Lung (tissue), 17 donors: ENCODE measurements at places on chromosomes 7 and 10.

- H3K36me3 ChIP-seq = no peaks in the 10 kb centered on the region
- H3K27me3 ChIP-seq = no peaks in the 10 kb centered on the region
- H3K4me1 ChIP-seq = no peaks in the 10 kb centered on the region
- no peak for DNase-seq
Observed at GRCh38 chr7:156445997-156446761, 194.4 kb upstream of the RNF32 start.

- peaks cover 4% of the 10 kb centered on the region for H3K4me1 ChIP-seq
- H3K4me3 ChIP-seq = no peak overlapping the region
- H3K27me3 ChIP-seq = no peaks in the 10 kb centered on the region
- DNase-seq = no peak
Observed at GRCh38 chr7:29150856-29151255, 4.5 kb upstream of the CPVL start.

- no peaks in the 10 kb centered on the region for H3K4me1 ChIP-seq
- no peaks in the 10 kb centered on the region for H3K27me3 ChIP-seq
- H3K27ac ChIP-seq = no peak overlapping the region
- no peaks in the 10 kb centered on the region for H3K36me3 ChIP-seq
Observed at GRCh38 chr7:29748286-29749099, 57.8 kb upstream of the WIPF3 start.

GRCh38 chr10:104371753-104372152 is 18.1 kb downstream of the CFAP58 start:
- H3K36me3 ChIP-seq = peaks cover 14% of the 10 kb centered on the region
- no peaks in the 10 kb centered on the region for H3K4me1 ChIP-seq
- peaks cover 2% of the 10 kb centered on the region for H3K27me3 ChIP-seq
- DNase-seq = no peak

DNA sequence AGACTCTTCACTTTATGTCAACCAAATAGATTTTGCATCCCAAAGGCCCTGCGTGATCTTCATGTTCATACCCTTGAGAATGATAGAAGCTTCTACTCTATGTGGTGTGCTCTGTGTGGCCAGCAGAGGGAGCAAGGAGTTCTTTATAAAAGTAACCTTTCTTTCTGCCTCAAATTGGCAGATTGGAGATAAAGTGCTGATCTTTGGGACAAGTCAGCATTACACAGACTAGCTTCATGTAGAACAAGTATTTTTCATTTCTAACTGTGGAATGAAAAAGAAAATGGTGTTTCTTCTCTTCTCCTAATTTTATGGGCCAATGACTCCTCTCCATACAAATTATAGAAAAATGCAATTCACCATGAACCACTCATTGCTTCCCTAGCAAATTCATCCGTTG is 1214.1 kb downstream of the SORCS1 start:
- no peaks in the 10 kb centered on the region for H3K4me1 ChIP-seq
- H3K36me3 ChIP-seq = no peaks in the 10 kb centered on the region
- H3K27ac ChIP-seq = no peak overlapping the region
- no peak overlapping the region for H3K4me3 ChIP-seq
- H3K27me3 ChIP-seq = no peaks in the 10 kb centered on the region
- DNase-seq = peak; percentile 82

DNA sequence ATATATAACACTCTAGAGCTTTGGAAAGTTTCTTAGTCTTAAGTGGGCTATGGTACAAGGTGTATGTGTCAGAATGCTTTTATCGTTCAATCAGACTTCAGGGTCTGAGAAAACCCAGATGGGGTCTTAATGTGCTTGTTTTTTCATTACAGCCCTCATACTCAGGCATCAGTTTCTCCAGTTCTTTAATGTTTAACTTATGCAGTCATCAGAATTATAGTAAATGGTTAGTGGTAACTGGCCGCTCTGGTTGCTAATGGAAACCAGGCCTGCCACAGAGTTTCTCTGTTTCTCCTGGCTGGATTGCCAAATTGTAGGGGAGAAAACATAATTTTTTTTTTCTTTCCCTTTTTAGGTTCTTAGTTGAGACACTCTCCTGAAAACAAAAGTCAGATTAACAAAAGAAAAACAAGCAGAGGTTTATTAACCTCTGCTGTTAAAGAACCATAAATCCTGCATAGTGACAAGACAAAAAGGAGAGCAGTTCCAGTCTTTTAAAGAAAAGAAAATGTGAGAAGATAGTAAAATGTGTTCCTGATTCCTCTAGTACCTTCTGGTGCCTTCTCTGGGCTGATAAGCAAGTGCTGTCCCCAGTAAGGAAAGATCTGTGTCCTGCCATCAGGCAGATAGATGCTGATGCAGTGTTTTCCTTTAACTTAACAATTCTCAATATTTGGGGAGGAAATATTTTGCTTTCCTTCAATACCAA is 21.5 kb upstream of the GHITM start:
- no peak overlapping the region for H3K4me3 ChIP-seq
- no peak overlapping the region for H3K27ac ChIP-seq

GRCh38 chr10:58264780-58265179 is 2.9 kb downstream of the IPMK start:
- no peaks in the 10 kb centered on the region for H3K4me1 ChIP-seq
- DNase-seq = peak; percentile 70
- no peak overlapping the region for H3K27ac ChIP-seq
- H3K27me3 ChIP-seq = no peaks in the 10 kb centered on the region
- H3K4me3 ChIP-seq = no peak overlapping the region

DNA sequence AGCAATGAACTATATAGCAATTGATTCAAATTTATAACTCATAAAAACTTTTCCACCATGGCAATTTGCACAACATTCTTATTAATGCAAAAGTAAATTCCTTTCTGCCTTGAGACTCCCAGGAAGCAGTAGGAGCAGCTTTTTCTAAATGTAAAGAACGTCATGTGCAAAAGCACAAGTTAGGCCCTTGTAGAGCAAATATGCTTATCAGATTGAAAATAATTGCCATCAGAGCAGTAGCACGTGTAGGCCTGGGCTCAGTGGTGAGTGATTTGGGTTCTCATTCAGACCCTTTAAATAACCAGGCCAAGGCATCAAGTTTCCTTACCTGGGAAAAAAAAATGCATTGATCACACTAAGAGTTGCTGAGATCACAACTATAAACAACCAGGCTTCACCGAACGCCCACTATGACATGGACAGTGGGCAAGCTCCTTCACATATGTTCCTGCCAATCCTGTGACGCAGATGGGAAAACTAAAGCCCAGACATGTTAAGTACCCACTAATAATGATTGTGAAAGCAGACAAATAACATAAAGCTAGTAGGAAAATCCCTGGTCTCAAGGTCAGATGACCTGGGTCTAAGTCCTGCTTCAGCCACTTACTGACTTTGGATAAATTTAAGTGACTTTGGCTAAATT is 22.1 kb upstream of the SAR1A start:
- H3K4me1 ChIP-seq = peaks cover 12% of the 10 kb centered on the region
- peaks cover 1% of the 10 kb centered on the region for H3K36me3 ChIP-seq
- peak; percentile 69 for DNase-seq
- no peak overlapping the region for H3K4me3 ChIP-seq

GRCh38 chr10:851901-852300 is 79.6 kb downstream of the LARP4B start:
- H3K4me1 ChIP-seq = peaks cover 13% of the 10 kb centered on the region
- no peaks in the 10 kb centered on the region for H3K27me3 ChIP-seq
- peaks cover 13% of the 10 kb centered on the region for H3K36me3 ChIP-seq
- no peak for DNase-seq

DNA sequence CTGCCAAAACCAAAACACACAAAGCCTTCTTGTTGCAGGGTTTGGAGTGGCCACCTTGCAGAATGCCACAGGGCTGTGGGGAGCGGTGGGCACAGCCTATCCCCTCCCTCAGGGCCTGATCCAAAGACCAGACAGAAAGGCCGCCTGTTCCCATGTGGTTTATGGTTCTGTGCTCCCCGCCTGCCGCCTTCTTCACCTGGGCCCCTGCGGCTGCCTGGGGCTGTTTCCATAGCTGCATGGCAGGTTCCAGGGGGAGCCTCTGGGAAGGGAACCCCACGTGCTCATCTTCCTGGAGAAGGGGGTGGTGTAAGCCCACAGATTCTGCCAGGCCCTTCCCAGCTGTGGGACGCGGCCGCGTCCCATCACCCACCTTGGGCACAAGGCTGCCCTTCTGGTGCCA is 70.7 kb upstream of the EZH2 start:
- no peaks in the 10 kb centered on the region for H3K4me1 ChIP-seq
- H3K36me3 ChIP-seq = no peaks in the 10 kb centered on the region

DNA sequence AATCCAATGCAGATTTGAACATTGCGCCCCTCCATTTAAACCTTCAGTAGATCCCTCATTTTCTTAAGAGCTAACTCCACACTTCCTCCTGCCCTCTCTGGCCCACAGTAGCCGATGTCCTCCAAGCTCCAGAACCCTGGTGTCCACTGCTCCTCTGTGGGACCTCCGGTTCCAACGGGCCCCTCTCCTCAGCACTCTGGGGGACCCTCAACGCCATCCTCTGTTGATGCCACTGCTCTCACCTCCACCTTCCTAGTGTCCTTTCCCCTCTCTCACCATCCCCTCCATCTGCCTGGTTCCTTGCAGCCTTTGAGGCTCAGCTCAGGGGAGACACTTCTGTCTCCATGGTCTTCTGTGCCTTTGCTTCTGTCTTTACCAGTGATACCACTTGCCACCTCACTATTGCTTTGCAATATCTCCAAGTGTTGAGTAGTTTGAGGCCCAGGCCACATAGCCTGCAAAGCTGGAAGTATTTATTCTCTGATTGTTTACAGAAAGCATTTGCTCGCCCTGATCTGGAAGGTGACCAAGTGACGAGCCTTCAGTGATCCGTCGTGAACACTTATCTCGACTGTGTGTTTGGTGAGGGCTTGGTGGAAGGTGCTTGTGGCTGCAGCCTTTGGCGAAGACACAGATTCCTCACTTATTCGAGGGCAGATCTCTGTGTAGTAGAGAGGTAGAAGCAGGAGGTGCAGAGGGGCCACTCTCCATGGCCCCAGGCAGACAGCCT is 104.8 kb upstream of the SHH start:
- DNase-seq = no peak
- peaks cover 5% of the 10 kb centered on the region for H3K4me1 ChIP-seq
- H3K4me3 ChIP-seq = no peak overlapping the region
- no peaks in the 10 kb centered on the region for H3K27me3 ChIP-seq

DNA sequence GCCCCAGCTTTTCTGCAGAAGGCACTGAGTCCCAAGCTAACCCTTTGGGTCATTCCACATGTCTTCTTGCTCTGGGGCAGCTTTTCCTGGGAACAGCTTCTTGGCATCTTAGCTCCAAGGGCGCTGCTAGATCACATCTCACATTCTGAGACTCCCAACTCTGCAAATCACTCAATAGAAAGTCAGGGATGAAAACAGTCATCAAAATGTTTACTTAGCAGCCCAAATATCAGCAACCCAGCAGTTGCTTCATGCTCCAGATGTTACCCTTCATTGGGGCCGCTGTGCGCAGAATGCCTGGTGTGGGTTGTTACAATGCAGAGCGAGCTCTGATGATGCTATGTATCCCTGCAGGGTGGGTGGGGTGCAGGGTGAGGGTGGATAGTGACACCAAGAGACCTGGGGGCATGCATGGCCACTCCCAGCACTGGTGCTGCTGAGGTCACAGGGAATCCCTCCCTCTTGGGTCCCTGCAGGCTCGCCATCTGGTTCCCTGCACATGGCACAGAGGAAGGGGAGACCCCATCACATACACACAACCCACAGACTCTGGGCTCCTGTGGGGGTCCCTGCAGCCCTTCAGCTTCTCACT is 19.0 kb downstream of the WDFY4 start:
- H3K4me3 ChIP-seq = no peak overlapping the region
- H3K36me3 ChIP-seq = no peaks in the 10 kb centered on the region
- no peak overlapping the region for H3K27ac ChIP-seq
- peak; percentile 91 for DNase-seq
- H3K27me3 ChIP-seq = no peaks in the 10 kb centered on the region

GRCh38 chr10:15112657-15113056 is 15.5 kb downstream of the RPP38 start:
- no peaks in the 10 kb centered on the region for H3K27me3 ChIP-seq
- H3K27ac ChIP-seq = no peak overlapping the region
- no peak for DNase-seq
- H3K4me3 ChIP-seq = no peak overlapping the region
- no peaks in the 10 kb centered on the region for H3K4me1 ChIP-seq

DNA sequence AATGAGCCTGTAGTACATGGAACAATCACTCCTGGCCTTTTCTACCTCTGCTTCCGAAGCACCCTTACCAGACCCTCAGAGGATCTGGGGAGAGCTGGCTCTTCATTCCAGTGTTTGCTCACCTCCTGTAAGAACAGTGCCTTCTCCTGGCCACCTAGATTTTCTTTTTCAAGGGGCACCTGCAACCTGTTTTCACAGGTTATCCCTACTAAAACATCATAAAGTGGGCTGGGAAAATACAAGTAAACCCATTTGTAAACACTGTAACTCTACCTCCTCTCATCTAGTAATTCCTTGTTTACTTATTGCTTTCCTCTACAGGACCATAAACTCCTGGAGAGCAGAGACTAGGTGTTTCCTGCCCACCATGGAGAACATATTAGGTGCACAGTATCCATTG is 1.1 kb downstream of the PIK3AP1 start:
- no peak for DNase-seq
- H3K4me3 ChIP-seq = no peak overlapping the region
- no peaks in the 10 kb centered on the region for H3K4me1 ChIP-seq
- peaks cover 17% of the 10 kb centered on the region for H3K27me3 ChIP-seq
- H3K36me3 ChIP-seq = no peaks in the 10 kb centered on the region

DNA sequence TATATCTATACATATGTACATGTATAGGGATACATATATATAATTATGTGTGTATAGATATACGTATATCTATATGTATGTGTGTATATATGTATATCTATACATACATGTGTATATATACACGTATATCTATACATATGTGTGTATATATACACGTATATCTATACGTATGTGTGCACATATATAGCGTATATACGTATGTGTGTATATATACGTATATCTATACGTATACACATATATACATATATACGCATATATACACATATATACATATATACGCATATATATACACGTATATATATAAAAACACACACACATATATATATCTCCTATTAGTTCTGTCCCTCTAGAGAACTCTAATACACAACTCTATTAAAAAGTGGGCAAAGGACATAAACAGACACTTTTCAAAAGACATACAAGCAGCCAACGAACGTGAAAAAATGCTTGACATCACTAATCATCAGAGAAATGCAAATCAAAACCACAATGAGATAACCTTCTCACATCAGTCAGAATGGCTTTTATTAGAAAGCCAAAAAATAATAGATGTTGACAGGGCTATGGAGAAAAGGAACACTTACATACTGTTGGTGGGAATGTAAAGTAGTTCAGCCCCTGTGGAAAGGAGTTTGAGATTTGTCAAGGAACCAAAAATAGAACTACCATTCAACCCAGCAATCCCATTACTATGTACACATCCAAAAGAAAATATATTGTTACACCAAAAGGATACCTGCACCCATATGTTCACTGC is 22.0 kb upstream of the TMEM120A start:
- no peak overlapping the region for H3K27ac ChIP-seq
- H3K36me3 ChIP-seq = peaks cover 3% of the 10 kb centered on the region
- H3K4me3 ChIP-seq = no peak overlapping the region
- H3K27me3 ChIP-seq = no peaks in the 10 kb centered on the region
- DNase-seq = no peak
